ENCODE measurements at places on chromosomes 16 and 17. TPM values are rescaled to one million over a fixed set of nuclear protein-coding genes. Genes with fewer than 3 reads are reported as not detected.

Gene ITGAX
- not detected for total RNA-seq

DNA sequence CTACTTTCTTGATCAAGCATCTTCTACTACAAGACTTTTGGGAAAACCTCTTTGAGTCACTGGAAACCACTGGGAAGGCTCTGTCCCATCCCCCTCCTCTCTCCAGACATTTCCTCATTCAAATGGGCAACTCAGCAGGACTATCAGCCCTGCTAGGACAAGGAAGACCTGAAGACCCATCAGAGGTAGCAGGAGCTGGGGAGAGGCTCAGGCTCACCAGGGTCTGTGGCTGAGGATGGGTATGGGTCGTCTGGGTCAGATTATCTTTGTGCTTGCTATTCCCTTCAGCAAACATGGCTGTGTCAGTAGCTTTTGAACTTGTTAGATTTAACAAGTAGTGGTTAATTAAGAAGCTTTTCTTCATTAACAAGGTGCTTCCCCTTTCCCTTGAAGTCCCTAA, 15.0 kb upstream of the NF1 start:
- no peaks in the 10 kb centered on the region for H3K27me3 ChIP-seq
- no peaks in the 10 kb centered on the region for H3K36me3 ChIP-seq
- no peak for DNase-seq
- no peak overlapping the region for H3K27ac ChIP-seq

DNA sequence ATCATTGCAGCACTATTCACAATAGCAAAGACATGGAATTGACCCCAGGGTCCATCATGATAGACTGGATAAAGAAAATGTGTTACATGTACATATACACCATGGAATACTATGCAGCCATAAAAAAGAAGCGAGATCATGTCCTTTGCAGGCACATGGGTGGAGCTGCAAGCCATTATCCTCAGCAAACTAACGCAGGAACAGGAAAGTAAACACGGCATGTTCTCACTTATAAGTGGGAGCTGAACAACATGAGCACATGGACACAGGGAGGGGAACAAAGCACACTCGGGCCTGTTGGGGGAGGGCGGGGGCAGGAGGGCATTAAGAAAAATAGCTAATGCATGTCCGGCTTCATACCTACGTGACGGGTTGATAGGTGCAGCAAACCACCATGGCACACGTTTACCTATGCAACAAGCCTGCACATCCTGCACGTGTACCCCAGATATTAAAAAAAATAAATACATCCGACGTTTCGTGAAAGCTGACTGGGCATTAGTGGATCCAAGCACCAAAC, 28.9 kb downstream of the ZNF778 start:
- peak overlapping the region; percentile 33 for H3K4me3 ChIP-seq
- no peak for DNase-seq
- H3K36me3 ChIP-seq, result no peaks in the 10 kb centered on the region
- H3K4me1 ChIP-seq, result no peaks in the 10 kb centered on the region
- peaks cover 8% of the 10 kb centered on the region for H3K27me3 ChIP-seq
- H3K27ac ChIP-seq, result no peak overlapping the region

Gene KRTAP1-5
- total RNA-seq, result not detected

GRCh38 chr17:59844884-59845594, 47.7 kb downstream of the TUBD1 start:
- peaks cover 17% of the 10 kb centered on the region for H3K36me3 ChIP-seq
- no peak overlapping the region for H3K4me3 ChIP-seq
- no peak for DNase-seq
- peaks cover 7% of the 10 kb centered on the region for H3K4me1 ChIP-seq

Data from H1 (cell line).